ENCODE measurements at places on chromosomes 2 and 18. TPM values are rescaled to one million over a fixed set of nuclear protein-coding genes. Genes with fewer than 3 reads are reported as not detected.
A peak's percentile ranks its signal among the peaks of the same experiment; 100 is the strongest.

- no peak for DNase-seq
Measured at GRCh38 chr2:86284987-86285386, 52.4 kb downstream of the REEP1 start.

TCF4 gene
- 14.6 TPM for total RNA-seq

DNA sequence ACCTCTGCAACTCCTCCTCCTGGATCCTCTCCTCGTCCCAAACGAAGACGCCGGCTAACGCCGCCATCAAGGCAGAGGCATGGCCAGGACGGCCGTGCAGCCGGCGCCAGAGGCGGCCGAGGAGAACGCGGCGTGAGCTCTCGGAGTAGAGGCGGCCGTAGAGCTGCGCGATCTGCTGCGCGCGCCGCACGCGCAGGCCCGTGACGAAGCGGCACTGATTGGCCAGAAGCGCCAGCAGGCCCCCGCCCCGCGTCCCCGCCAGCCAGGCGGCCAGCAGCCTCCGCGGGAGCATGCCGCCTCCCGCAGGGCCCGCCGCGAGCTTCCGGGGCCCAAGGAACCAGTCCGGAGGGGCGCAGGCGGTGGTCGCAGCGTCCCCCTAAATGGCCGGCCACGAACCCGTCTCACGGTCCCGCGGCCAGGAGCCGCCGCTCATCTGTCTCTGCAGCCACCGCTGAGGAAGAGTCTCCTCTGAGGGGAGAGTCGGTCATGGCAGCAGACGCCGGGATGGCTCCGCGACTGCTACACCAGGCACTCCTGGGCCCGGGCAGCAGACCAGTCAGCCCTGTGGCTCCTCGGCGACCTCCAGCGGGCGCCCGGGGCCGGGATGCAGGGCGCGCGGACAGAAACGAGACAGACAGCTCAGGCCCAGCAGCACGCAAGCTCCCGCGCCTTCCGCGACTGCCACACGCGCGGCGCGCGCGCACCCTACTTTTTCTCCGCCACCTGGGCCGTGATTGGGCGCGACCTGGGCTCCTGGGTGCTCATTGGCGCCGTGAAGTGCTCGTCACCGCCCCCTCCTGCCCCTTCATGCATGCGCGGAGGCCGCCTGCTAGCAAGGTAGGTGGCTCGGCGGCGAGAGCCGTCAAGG is at the start of gene STARD7:
TSS of gene STARD7 (minus strand) at position 685 of the 868 bp plus-strand sequence. CDS start at position 292, 393 bp downstream.
- peak; percentile 99 for DNase-seq

- DNase-seq = no peak
Measured at GRCh38 chr18:63514326-63514725, 27.8 kb upstream of the SERPINB12 start.

CD302 gene
- 65.9 TPM for total RNA-seq

DAPL1 gene
- not detected for total RNA-seq
